ENCODE measurements at places on chromosomes 1 and 21.

- no peak overlapping the region for H3K4me3 ChIP-seq
- no peaks in the 10 kb centered on the region for H3K4me1 ChIP-seq
- H3K36me3 ChIP-seq: no peaks in the 10 kb centered on the region
- H3K27ac ChIP-seq: no peak overlapping the region
- no peak for ATAC-seq
Measured at GRCh38 chr1:30172299-30172694, 551.1 kb downstream of the MATN1 start.

DNA sequence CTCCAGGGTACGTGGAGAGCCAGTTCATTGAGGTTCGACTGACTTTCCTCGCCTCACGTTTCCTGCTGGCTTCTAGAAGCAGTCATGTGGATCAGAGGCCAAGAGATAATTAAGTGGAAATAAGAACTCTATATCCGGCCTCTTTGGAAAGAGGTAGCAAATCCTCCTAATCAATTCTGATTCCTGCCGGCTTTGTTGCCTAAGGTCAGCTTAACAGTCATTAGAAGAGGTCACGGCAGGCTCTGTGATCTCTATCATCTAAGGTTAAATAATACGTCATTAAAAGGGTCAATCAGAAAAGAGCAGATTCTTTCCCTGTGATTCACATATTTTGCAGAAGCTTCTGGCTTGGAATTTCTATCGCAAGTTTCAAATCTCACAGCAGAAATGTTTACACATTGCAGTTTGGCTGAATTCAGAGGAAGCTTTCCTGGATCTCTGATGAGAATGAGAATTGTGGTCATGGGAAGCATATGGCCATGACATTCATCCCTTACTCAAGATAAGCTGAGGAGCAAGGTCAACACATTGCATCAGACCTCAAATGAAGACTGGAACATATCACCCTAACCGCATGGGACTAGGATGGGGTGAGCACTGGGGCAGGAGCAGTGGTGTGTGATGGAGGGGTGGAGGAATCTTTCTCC, 189.4 kb downstream of the PBX1 start:
- peaks cover 5% of the 10 kb centered on the region for H3K27me3 ChIP-seq
- no peaks in the 10 kb centered on the region for H3K4me1 ChIP-seq
- no peak overlapping the region for H3K4me3 ChIP-seq
- no peak for ATAC-seq
- no peak overlapping the region for H3K27ac ChIP-seq

GRCh38 chr1:206136241-206136640, 19.1 kb upstream of the AVPR1B start:
- no peaks in the 10 kb centered on the region for H3K36me3 ChIP-seq
- no peak overlapping the region for H3K27ac ChIP-seq
- no peak for ATAC-seq
- peaks cover 27% of the 10 kb centered on the region for H3K27me3 ChIP-seq
- H3K4me1 ChIP-seq: no peaks in the 10 kb centered on the region

DNA sequence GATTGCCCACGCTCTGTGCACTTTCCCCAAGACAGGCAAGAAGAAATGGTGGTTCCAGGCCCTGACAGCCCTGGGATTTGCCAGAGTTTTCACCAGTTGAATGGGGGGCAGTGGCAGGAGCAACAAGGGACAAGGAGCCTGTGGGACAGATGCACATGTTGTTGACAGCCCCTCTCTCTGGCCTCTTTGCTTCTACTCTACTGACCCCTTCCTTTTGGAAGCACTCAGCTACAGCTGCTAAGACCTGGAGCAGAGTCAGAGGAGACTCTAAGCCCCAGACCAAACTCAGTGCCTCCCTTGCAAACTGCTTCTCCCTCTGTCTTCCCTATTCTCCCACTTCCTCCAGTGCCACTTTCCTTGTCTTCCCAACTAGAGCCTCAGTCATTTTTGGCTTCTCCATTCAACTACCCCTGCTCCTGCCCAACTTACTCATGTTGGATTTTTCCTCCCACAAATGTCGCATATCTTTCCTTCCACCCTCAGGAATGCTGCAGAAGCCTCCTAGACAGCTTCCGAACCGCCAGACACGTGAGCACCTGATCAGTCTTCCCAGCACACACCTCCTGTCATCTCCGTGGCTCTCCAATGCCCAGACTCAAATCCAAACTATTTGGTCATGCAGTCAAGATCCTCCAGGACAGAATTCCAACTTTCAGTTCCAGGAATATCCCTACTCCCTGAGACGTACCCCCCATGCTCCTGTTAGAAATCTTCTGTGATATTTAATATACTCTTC, 9.1 kb downstream of the INKA2 start:
- ATAC-seq: no peak
- no peaks in the 10 kb centered on the region for H3K36me3 ChIP-seq
- no peak overlapping the region for H3K27ac ChIP-seq
- H3K4me3 ChIP-seq: no peak overlapping the region
- no peaks in the 10 kb centered on the region for H3K27me3 ChIP-seq

GRCh38 chr21:32248571-32249461, 30.0 kb downstream of the MIS18A start:
- H3K4me1 ChIP-seq: no peaks in the 10 kb centered on the region
- H3K27ac ChIP-seq: no peak overlapping the region
- no peaks in the 10 kb centered on the region for H3K36me3 ChIP-seq
- ATAC-seq: no peak
- peaks cover 33% of the 10 kb centered on the region for H3K27me3 ChIP-seq

GRCh38 chr1:66371233-66372005, 162.5 kb upstream of the SGIP1 start:
- no peaks in the 10 kb centered on the region for H3K27me3 ChIP-seq
- peaks cover 73% of the 10 kb centered on the region for H3K4me1 ChIP-seq
- H3K36me3 ChIP-seq: peaks cover 86% of the 10 kb centered on the region
- peak overlapping the region; percentile 99 for H3K27ac ChIP-seq
- ATAC-seq: peak; percentile 37

- no peak overlapping the region for H3K4me3 ChIP-seq
- H3K27me3 ChIP-seq: peaks cover 13% of the 10 kb centered on the region
- ATAC-seq: no peak
- H3K36me3 ChIP-seq: no peaks in the 10 kb centered on the region
- H3K27ac ChIP-seq: no peak overlapping the region
Measured at GRCh38 chr1:56494306-56494705, 85.1 kb downstream of the PLPP3 start.

DNA sequence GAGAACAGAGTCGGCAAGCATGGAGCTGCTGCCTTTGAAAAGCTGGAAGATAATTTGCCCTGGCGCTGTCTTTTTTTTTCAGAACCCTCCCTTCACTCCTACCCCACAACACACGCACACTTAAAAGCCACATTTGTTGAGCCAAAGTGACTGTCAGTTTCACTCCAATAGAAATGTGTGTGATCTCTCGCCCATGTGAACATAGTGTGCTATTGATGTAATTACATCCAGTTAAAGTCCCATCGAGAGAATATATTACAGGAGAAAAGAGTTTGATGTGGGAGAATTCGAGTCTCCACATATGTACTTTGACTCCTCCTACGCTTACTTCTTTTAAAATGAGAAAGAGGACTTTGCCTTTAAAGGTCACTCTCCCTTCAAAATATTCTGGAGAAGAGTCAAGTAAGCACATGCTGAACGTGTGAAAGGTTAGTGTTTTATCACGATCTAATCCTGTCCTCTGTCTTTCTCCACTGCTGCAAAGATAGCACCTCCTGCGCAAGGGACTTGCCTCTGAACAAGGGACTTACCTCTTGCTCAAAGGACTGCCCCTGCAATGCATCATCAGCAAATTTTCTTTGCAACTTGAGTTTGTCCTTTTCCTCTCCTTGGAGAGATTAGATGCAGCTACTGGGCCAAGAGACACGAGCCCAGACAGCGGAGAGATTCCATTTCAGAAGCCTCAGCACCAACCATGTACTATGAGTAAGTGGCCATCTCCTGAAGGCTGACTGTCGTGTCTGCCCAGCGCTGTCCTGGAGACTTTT, 613.9 kb downstream of the PTPRU start:
- no peak overlapping the region for H3K4me3 ChIP-seq
- H3K27ac ChIP-seq: no peak overlapping the region
- H3K36me3 ChIP-seq: no peaks in the 10 kb centered on the region
- peaks cover 27% of the 10 kb centered on the region for H3K27me3 ChIP-seq

GRCh38 chr1:64234714-64235113, 31.3 kb downstream of the UBE2U start:
- no peak for ATAC-seq
- H3K4me3 ChIP-seq: no peak overlapping the region
- peaks cover 29% of the 10 kb centered on the region for H3K27me3 ChIP-seq

DNA sequence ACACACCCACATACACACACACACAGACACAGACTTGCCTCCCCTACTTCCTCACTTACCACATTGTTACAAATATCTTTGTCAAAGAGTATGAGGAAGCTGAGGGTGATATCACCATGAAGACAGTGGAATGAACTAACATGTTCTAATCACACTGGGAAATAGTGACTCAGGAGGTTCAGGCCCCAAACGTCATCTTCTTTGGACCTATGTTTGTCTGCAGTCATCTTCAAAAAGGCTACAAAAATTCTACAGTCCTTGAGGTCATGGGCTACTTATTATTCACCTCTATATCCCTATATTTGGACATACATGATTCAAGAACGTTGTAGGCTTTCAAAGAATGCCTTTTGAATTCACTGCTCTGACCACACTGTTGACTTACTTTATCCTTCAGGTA, 2.1 kb upstream of the LCE2C start:
- H3K4me1 ChIP-seq: no peaks in the 10 kb centered on the region
- no peak for ATAC-seq
- peaks cover 33% of the 10 kb centered on the region for H3K27me3 ChIP-seq
- no peaks in the 10 kb centered on the region for H3K36me3 ChIP-seq

DNA sequence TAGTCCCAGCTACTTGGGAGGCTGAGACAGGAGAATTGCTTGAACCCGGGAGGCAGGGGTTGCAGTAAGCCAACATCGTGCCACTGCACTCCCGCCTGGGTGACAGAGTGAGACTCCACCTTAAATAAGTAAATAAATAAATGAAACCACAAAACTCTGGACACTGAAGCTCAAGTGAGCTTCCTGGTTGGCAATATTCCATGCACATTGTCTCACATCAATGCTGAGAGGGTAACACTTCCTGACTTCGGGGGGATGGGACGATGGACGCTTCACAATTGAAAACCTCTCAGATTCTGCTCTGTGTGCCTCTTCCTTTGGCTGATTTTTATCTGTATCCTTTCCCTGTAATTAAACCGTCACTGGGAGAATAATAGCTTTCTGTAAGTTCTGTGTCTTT, 70.0 kb upstream of the ZNF644 start:
- H3K36me3 ChIP-seq: no peaks in the 10 kb centered on the region
- ATAC-seq: no peak
- H3K27ac ChIP-seq: no peak overlapping the region
- no peak overlapping the region for H3K4me3 ChIP-seq
- peaks cover 12% of the 10 kb centered on the region for H3K27me3 ChIP-seq

GRCh38 chr1:92410706-92411105, 76.0 kb downstream of the GFI1 start:
- ATAC-seq: peak; percentile 74
- peaks cover 10% of the 10 kb centered on the region for H3K4me1 ChIP-seq
- peak overlapping the region; percentile 29 for H3K4me3 ChIP-seq
- no peak overlapping the region for H3K27ac ChIP-seq
- H3K27me3 ChIP-seq: no peaks in the 10 kb centered on the region

DNA sequence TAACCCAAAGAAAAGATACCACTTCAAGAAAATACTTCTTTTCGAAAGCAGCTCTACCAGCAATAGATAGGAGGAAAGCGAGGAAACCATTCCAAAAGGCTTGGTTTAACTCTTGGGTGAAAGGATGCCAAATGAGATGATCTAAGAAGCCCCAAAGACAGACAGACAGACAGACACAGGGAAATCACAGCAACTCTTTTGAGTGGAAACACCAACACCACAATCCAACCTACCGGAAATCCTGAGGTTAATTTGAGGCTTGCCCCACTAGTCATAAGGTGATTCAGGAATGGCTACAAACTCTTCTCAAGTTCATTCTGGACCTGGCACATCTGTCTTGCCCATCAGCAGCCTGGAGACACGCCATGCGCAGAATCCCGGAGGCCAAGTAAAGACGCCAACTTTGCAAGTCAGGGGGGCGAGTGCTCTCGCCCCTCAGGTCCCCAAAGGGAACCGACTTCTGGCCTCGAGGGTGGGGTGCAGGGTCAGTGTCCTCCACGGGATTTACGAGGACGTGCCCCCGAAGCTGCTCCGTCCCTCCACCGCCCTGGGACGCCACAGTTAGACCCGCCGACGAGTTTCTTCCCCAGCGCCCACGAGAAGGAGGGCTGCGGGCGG, 778 bp downstream of the EVI5 start:
- no peaks in the 10 kb centered on the region for H3K36me3 ChIP-seq
- peak; percentile 76 for ATAC-seq
- peaks cover 39% of the 10 kb centered on the region for H3K27me3 ChIP-seq

- H3K36me3 ChIP-seq: no peaks in the 10 kb centered on the region
- H3K27me3 ChIP-seq: peaks cover 52% of the 10 kb centered on the region
- no peak within 1 kb of the TSS for H3K27ac ChIP-seq
- ATAC-seq: no peak
- H3K4me1 ChIP-seq: peaks cover 6% of the 10 kb centered on the region
Measured at GRCh38 chr1:22710701-22711049, at the start of gene EPHB2. Gene EPHB2 (plus strand): TSS chr1:22710839. CDS start chr1:22710983, 144 bp downstream.

DNA sequence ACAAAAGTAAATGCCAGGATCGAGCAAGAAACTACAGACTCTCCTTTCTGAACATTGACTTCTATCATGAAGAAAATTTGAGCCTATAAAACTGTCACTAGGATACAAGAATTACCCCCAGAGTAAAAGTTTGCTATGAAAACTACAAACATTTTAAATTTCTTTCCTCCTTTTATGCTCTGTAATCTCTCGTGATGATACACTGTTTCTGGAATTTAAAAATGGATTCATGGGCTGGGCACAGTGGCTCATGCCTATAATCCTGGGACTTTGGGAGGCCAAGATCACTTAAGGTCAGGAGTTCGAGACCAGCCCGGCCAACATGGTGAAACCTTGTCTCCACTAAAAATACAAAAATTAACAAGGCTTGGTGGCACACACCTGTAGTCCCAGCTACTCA, 181.3 kb downstream of the ZNF281 start:
- no peaks in the 10 kb centered on the region for H3K27me3 ChIP-seq
- H3K27ac ChIP-seq: no peak overlapping the region
- no peak overlapping the region for H3K4me3 ChIP-seq

- H3K4me1 ChIP-seq: no peaks in the 10 kb centered on the region
- H3K27me3 ChIP-seq: peaks cover 19% of the 10 kb centered on the region
- no peak overlapping the region for H3K4me3 ChIP-seq
- no peaks in the 10 kb centered on the region for H3K36me3 ChIP-seq
- no peak overlapping the region for H3K27ac ChIP-seq
Measured at GRCh38 chr1:60847855-60848582, 234.3 kb upstream of the NFIA start.

DNA sequence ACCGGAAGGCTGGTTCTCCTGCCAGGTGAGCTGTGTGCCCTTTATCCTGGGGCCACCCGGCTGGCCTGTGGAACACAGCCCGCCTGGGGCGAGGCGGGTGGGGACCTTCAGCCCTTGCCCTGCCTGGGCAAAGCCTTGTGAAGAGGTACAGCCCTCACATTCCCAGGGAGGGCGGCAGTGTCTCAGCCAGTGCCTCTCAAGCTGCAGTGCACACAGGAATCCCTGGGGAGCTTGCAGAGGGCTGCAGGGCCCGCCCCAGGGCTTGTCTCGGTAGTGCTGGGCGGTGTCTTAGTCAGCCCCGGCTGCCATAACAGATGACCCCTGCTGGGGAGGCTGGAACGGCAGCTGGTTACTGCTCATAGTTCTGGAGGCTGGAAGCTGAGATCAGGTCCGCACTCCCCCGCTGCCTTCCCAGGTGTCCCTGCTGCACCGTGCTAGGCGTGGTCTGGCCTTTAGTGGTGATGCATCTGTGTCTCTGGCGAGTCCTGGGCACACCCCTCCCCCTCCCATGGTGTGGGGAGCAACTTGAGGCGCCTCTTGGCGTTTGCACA, 12.6 kb downstream of the DFFB start:
- peaks cover 62% of the 10 kb centered on the region for H3K36me3 ChIP-seq
- H3K4me3 ChIP-seq: no peak overlapping the region
- no peak overlapping the region for H3K27ac ChIP-seq
- no peaks in the 10 kb centered on the region for H3K27me3 ChIP-seq
- ATAC-seq: no peak
- peaks cover 4% of the 10 kb centered on the region for H3K4me1 ChIP-seq
